AG08395 (cell line): ENCODE measurements at places on chromosomes 16 and 17.
A peak's percentile ranks its signal among the peaks of the same experiment; 100 is the strongest.

DNA sequence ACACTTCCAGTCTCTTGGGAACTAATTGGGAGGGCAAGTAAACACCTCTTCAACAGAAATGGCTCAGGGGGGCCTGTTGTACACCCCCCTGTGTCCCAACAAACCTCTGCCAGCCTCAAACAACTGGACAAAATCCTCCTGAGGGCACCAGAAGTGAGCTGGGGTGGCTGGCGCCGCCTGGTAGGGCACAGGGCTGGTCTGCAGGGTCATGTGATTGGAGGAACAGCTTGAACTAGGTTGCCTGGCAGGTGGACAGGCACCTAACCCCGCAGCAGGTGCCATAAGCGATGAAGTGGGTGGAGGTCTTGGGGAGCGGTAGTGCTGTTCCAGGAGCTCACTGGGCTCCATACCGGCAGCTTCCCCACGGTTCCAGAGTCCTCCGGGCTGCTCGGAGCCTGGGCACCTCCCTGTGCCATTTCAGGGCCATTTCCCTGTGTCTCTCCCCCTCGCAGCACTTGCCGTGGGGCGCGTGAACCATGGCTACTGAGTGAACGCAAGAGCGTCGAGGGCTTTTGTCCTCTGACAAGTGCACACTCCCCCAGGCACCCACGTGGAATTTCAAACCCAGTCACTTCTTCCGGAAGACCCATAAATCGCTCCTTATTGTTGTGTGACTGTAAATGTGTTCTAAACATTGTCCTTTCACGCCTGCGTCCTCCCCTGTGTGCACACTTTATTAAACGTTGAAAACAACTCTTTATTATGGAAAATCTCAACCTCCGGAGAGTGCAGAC is 101.5 kb downstream of the SEC14L1 start:
- no peak for DNase-seq

DNA sequence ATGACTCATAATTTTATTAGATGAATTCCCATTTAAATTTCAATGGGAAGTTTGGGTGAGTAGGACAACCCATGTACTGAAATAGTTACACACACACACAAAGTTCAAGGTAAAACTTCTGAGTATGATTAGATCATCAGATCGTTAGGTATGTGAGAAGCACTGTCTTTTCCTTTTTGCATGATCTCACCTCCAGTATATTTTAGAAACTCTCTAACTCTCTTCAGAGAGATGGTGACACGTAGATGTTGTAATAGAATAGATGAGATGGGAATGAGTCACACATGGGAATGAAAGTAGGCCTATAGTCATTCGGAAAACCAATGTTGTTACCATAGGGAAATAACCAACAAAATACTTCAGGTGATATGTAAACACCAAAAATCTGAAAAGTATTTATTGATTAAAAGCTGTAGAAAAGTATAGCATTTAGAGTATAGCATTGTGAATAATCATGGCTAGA is 22.2 kb downstream of the KRT23 start:
- DNase-seq = peak; percentile 80

GRCh38 chr17:50957600-50958575 is 91.7 kb upstream of the TOB1 start:
- no peak for DNase-seq

DNA sequence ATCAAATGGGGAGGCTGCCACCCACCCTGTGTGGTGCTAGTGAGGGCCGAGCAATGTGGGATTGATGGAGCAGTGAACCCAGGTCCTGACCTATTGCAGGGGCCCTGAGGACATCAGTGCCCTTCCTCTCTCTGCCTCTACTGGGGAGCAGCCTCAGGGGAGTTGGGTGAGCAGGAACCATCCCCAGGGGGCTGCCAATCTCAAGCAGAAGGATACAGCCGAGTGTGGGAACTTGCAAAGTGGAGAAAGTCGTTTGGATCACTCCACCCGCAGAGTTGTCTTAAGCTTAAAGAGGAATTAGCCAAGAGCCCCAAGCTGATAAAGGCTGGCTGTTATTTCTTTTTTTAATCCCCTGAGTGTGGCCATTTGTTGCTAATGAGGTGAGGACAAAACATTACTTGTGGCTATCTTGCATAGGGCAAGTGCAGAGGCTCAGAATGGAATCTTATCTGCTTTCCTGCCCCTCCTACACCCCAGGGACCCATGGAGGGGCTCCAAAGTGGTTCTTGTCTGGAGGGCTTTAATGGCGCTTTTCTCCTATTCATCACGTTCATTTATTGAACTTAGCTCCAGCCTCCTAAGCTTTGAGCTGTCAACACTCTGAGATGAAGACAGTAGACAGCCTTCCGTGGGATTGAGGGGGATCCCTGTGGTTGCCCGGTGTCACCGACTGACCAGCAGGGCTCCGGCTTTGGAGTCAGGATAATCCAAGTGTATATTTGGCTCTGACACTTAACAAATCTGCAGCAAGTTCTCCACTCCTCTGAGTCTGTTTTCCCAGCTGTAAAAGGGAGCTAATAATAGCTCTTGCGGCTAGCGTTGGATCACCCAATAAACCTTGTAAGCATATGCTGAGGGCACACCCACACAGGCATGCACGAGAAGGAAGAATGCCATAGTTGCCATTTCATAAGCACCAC is 45.1 kb downstream of the MYH11 start:
- peak; percentile 92 for DNase-seq

DNA sequence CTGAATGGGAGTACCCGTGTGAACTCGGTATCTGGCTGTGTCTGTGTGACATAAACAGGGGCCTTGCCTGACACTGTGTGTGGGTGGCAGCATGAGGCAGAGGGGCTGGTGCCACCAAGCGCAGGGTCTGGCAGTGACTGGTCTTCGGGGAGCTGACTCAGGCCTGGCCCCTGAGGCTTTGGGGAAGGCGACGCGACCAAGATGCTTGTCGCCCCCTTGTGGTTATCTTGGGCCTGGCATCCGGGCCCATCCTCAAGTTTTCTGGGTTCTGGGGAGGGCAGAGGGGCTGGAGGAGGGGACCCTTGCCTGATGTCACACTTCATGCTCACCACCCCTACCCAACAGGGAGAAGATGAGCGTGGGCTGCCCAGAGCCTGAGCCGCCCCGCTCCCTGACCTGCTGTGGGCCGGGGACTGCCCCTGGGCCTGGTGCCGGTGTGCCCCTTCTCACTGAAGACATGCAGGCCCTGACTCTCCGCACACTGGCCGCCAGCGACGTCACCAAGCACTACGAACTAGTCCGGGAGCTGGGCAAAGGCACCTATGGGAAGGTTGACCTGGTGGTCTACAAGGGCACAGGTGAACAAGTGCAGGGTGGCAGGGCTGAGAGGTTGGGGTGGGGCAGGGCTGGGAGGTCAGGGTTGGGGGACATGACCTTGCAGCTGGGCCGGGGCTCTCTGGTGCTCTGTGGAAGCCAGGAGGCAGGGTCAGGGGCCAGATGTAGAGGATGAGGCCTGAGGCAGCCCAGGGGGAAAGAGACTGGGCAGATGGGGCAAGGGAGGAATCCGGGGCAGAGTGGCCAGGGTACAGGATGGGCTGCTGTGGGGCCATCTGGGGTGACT is 24.9 kb downstream of the SBK1 start:
- peak; percentile 65 for DNase-seq

DNA sequence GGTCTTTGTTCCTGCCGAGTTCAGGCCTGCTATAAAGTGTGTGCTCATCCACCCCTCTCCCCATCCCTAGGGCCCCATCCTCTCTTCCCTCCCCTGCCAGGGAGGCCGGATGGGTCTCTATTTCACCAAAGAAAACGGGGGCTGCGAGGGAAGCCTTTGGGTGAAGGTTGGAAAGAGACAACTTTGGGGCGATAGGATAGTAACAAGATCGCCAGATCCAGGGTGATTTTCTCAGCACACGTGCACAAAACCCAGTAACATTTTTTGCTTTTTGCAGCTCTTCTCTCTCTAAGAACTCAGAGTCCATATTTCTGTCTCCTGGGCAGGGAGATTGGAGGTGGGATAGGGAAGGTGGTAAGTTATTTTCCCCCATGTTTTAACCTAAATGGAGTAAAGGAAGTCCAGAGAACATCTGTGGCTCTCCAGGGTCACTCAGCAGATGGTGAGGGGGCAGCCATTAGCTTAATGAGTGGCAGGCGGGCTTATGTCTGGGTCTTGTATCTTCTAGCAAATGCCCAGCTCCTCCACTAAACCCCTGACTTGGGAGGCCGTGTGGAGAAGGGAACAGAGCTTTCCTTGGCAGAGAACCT is 6.9 kb downstream of the CCR7 start:
- DNase-seq = no peak

GRCh38 chr16:66924527-66925321 is 611 bp downstream of the RRAD start:
- peak; percentile 57 for DNase-seq

DNA sequence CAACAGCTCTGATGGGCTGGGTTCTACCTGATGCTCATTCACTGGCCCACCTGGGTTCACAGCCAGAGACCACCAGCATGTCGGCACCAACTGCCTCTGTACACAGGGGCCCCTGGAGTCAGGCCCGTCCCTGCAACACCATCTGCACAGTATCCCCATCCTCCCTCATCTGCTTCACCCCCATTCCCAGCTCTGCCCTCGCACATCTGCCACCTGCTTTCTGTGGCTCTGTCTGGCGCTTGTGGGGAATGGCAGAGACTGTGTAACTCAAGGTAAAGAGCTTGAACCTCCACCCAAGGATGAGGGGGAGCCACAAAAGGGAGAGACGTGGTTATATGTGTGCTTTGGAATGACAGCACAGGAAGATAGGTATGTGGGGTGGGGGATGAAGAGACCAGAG is 27.2 kb downstream of the SMPD3 start:
- DNase-seq = no peak

GRCh38 chr16:709566-710499 is 4.2 kb upstream of the FBXL16 start:
- peak; percentile 91 for DNase-seq

DNA sequence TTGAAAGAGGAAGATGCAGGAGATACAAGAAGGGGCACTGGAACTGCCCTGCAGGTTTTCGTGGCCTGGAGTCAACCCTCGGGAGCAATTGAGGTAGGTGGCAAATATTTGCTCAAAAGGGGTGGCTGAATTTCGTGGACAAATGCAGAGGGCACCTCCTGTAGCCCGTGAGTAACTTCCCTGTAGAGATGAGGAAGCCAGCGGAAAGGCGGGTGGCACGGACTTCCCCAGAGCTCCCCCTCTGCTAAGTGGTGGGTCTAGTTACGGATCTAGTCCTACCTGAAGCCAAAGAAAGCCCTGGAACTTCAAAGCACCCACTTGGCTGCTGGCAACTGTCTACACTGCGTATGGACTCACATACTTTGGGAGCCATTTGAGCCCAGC is 1.0 kb upstream of the ATP2C2 start:
- DNase-seq = no peak
